Dermis microvascular lymphatic vessel endothelial cell (primary cell): ENCODE measurements at places on chromosomes 13 and 19. TPM values are rescaled to one million over a fixed set of nuclear protein-coding genes. Genes with fewer than 3 reads are reported as not detected.

Gene VSTM1
- not detected in 2 replicates for total RNA-seq

Gene POU4F1
- total RNA-seq, result under 0.01 TPM in 2 replicates

Gene TEX29
- 0.13 TPM in 1 of 2 replicates, not detected in the other for total RNA-seq

Gene ERICH4
- total RNA-seq, result not detected in 2 replicates

Gene TEX26
- not detected in 2 replicates for total RNA-seq

Gene IL12RB1
- total RNA-seq, result 0.13 TPM in 2 replicates

Gene THSD1
- total RNA-seq, result 41.3 and 52.8 TPM in 2 replicates

Gene SIAH3
- total RNA-seq, result not detected in 2 replicates

Gene CGB2
- not detected in 2 replicates for total RNA-seq

Gene KMT5C
- 3.2 and 4.6 TPM in 2 replicates for total RNA-seq

Gene HRC
- total RNA-seq, result not detected in 2 replicates

Gene NMRK2
- total RNA-seq, result not detected in 2 replicates

Gene KLK2
- total RNA-seq, result not detected in 2 replicates

Gene GPC6
- total RNA-seq, result under 0.01 TPM in 2 replicates

Gene AMER2
- total RNA-seq, result not detected in 2 replicates

Gene ZNF850
- 1.7 and 5.1 TPM in 2 replicates for total RNA-seq

Gene POSTN
- total RNA-seq, result 3.3 and 3.9 TPM in 2 replicates

Gene NPHS1
- total RNA-seq, result not detected in 2 replicates

Gene RNF113B
- not detected in 2 replicates for total RNA-seq

Gene ZNF506
- total RNA-seq, result 5.5 and 9.7 TPM in 2 replicates

Gene ADAT3
- total RNA-seq, result 1.7 and 3.8 TPM in 2 replicates

Gene KLK3
- not detected in 2 replicates for total RNA-seq

Gene SAMD1
- 7.8 and 12.3 TPM in 2 replicates for total RNA-seq

Gene TLE6
- 0.90 and 2.8 TPM in 2 replicates for total RNA-seq

Gene PSG1
- 0.13 and 0.76 TPM in 2 replicates for total RNA-seq

Gene ALG5
- 29.8 and 34.4 TPM in 2 replicates for total RNA-seq

Gene CCDC159
- total RNA-seq, result 3.9 and 7.0 TPM in 2 replicates

Gene CCDC169
- total RNA-seq, result 0.63 and 1.3 TPM in 2 replicates

Gene EHD2
- 73.6 and 146 TPM in 2 replicates for total RNA-seq

Gene TMEM145
- 0.25 and 0.26 TPM in 2 replicates for total RNA-seq

Gene PABPC3
- total RNA-seq, result under 0.01 TPM in 2 replicates

Gene CGB7
- 0.13 TPM in 1 of 2 replicates, not detected in the other for total RNA-seq

Gene GNG14
- total RNA-seq, result not detected in 2 replicates

Gene RUBCNL
- total RNA-seq, result under 0.01 and 0.13 TPM in 2 replicates

Gene KRTDAP
- total RNA-seq, result not detected in 2 replicates

Gene TYROBP
- not detected in 2 replicates for total RNA-seq

Gene MEIS3
- 0.13 and 0.26 TPM in 2 replicates for total RNA-seq

Gene ALKBH7
- 20.5 and 30.5 TPM in 2 replicates for total RNA-seq

Gene ZFP82
- total RNA-seq, result 3.2 and 4.0 TPM in 2 replicates

Gene SRRM5
- total RNA-seq, result under 0.01 TPM in 1 of 2 replicates, not detected in the other

Gene COL4A1
- total RNA-seq, result 1,098 and 1,589 TPM in 2 replicates

Gene SIGLEC12
- total RNA-seq, result not detected in 2 replicates

Gene CD37
- total RNA-seq, result not detected in 2 replicates

Gene F10
- not detected in 2 replicates for total RNA-seq

Gene ZGLP1
- 0.13 and 0.38 TPM in 2 replicates for total RNA-seq
